Hematopoietic multipotent progenitor cell treated with erythropoietin and hydrocortisone succinate and interleukin-3 and kit ligand, for 15 days (in vitro differentiated cells): ENCODE measurements at places on chromosomes 6 and 20.

DNA sequence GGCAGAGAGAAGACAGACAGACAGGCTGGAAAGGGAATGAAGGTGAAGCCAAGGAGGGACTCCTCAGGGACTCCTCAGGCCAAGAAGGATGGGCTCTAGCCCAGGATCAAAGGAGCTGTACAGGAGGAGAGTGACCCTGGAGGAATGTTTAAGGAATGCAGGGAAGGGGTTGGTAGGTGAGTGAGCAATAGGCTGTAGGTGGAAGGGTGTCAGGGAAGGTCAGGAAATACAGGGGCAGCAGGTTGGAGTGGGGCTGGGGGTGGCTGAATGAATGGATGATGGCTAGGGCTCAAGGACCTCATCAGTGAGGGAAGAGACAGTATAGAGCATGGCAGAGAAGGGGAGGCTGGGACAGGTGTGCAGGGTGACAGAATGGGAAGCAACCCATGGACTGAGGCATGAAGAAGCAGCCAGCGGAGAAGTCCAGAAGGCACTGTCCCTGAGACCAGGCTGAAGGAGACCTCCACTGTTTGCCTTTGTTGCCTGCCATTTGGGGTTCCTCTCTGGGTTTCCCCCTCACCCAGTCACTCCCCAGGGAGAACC is 13.2 kb downstream of the SYNGAP1 start:
- DNase-seq: no peak

DNA sequence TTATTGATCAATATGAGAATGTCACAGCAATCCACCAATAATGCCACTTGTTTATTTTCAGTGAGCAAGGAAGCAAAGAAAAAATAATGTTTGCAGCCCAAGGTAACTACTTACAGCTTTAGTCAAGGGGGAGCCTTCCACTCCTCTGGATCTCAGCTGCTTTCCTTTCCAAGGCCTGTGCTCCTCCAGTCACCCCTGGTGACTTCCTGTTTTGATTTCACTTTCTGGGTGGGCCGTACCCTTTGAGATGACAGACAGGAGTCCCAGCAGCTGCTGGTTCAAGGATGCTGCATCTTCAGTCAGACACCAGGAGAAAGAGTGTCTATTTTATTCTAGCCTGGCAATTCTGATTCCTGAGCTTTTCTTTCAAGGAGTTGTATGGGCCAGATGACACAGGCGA is 5.6 kb upstream of the VNN2 start:
- no peak for DNase-seq

DNA sequence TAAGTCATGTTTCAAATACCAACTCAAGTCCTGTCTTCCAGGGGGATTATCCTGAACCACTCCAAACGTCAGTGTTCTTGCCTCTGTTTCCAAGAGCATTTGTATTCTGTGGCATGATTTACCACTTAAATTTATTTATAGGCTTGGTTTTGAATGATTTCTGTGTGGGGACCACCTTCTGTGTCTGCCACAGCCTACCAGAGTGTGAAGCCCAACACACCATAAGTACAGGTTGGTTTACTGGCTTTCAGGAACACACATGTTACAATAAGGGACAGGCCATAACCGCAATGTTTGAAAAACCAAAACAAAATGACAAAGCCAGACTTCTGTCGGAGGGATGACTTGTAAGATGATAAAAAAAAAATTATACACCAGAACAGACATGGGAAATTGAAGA is 56.5 kb upstream of the MAP3K7 start:
- DNase-seq: no peak

DNA sequence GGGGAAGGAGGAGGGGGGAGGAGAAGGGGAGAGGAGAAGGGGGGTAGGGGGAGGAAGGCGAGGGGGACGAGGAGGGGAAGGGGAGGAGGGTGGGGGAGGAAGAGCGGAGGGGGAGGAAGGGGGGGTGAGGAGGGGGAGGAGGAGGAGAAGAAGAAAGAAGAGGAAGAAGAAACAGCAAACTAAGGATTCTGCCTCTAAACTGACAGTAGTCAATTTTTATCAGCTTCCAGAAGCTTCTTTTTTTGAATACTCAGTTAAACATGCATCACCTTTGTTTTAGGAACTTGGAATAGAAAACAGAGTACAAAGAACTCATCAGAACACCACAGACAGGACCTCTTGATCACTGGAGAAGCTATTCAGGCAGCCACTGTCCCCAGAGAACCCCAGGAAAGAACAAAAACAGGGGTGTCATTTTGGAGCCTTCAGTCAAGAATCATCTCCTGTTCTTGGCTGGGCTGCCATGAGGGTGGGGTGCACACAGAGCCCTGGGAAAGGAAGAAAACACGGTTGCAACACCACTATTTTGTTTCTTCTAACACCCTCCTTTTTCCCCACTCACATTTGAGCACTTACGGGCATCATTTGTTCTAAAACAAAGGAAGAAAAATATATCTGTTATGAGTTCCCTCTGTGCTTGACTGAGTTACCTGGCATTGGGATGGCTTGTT is 67.4 kb downstream of the TMEM170B start:
- no peak for DNase-seq

DNA sequence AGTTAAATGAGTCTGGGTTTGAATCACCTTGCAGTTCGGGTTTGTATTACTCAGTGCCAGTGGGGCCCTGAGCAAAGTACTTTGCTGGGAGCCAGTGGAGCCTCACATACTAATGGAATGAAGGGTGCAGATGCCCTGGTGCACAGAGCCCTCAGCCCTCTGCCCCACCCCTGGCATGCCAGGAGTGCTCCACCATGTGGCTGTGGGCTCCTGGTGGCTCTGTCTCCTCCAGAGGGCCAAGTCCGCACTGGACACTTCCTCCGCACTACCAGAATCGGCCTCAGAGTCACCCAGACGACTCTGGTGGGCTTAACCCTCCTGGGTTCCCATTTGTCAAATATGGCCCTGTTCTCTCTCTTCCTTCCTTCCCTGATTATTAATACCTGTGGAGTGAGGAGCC is 94.0 kb downstream of the STK35 start:
- DNase-seq: no peak
